ENCODE measurements at places on chromosomes 5 and 9. TPM values are rescaled to one million over a fixed set of nuclear protein-coding genes. Genes with fewer than 3 reads are reported as not detected.

The PRUNE2 gene
- 13.2 TPM for total RNA-seq

The GADD45G gene
- total RNA-seq: 7.0 TPM

GRCh38 chr9:27145143-27145542 lies 36.1 kb downstream of the TEK start:
- no peak for DNase-seq

DNA sequence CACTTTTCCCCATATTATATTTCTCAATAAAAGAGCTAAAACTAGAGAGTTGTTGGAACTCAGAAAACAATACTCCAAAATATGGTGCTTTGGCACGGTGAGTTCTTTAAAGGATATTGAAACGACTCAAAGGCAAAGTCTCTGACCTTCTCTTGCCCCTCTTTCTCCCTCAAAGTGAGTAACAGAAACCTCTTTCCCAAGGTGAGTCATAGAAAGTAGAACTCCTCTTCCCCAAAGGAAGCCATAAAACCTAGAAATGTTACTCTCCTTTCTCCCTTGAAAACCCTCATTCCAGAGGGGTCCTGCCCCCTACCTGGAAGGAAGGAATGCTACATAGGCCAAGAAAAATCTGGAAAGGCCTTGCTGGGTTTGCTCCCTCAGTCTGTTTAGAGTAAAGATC lies 47.5 kb downstream of the RAPGEF6 start:
- no peak for DNase-seq

All from H1 (cell line).